Mammary microvascular endothelial cell (primary cell): ENCODE measurements at places on chromosomes 13 and 19. TPM values are rescaled to one million over a fixed set of nuclear protein-coding genes. Genes with fewer than 3 reads are reported as not detected.

The ZNF581 gene
- 18.2 and 18.9 TPM in 2 replicates for total RNA-seq

The PRDX2 gene
- 201 and 211 TPM in 2 replicates for total RNA-seq

The ZNF93 gene
- 6.6 and 11.4 TPM in 2 replicates for total RNA-seq

The NLRP5 gene
- total RNA-seq = not detected in 2 replicates

The DCT gene
- not detected in 2 replicates for total RNA-seq

The CAPN12 gene
- total RNA-seq = not detected in 2 replicates

The GARIN5A gene
- not detected in 2 replicates for total RNA-seq

The IRGC gene
- total RNA-seq = not detected in 2 replicates

The CEBPA gene
- total RNA-seq = not detected in 2 replicates

The UGGT2 gene
- 15.7 and 16.6 TPM in 2 replicates for total RNA-seq

The GNA15 gene
- total RNA-seq = 0.44 TPM in 1 of 2 replicates, not detected in the other

The IRF3 gene
- total RNA-seq = 46.5 and 55.2 TPM in 2 replicates

The FPR3 gene
- not detected in 2 replicates for total RNA-seq

The DPP9 gene
- 91.9 and 113 TPM in 2 replicates for total RNA-seq

The ZNF878 gene
- total RNA-seq = 0.59 and 0.80 TPM in 2 replicates

The PSG3 gene
- total RNA-seq = 0.79 and 0.87 TPM in 2 replicates

The KASH5 gene
- total RNA-seq = not detected in 2 replicates

The GRIN3B gene
- total RNA-seq = 0.53 and 2.6 TPM in 2 replicates

The TUBA3C gene
- not detected in 2 replicates for total RNA-seq

The SLITRK1 gene
- not detected in 2 replicates for total RNA-seq

The ATP4B gene
- 0.20 TPM in 1 of 2 replicates, not detected in the other for total RNA-seq

The RNF113B gene
- not detected in 2 replicates for total RNA-seq

The ZNF493 gene
- 1.1 and 1.8 TPM in 2 replicates for total RNA-seq

The PRODH2 gene
- total RNA-seq = not detected in 2 replicates

The NXNL1 gene
- not detected in 2 replicates for total RNA-seq

The MYADM gene
- 113 and 130 TPM in 2 replicates for total RNA-seq

The ANGPTL8 gene
- total RNA-seq = not detected in 2 replicates

The TIMM44 gene
- total RNA-seq = 60.7 and 70.1 TPM in 2 replicates

The RAB3D gene
- total RNA-seq = 17.8 and 24.6 TPM in 2 replicates

The GPR12 gene
- total RNA-seq = not detected in 2 replicates

The ZNF296 gene
- total RNA-seq = 0.54 and 1.2 TPM in 2 replicates

The SHISA2 gene
- total RNA-seq = 0.44 and 0.73 TPM in 2 replicates

The ZNF714 gene
- total RNA-seq = 2.3 and 7.1 TPM in 2 replicates

The FAM216B gene
- not detected in 2 replicates for total RNA-seq

The PROZ gene
- total RNA-seq = not detected in 2 replicates
